Globus pallidus (tissue), 1 donor: ENCODE measurements at places on chromosomes 7 and 10.

GRCh38 chr7:155017834-155018233 is 14.9 kb upstream of the PAXIP1 start:
- DNase-seq: no peak

DNA sequence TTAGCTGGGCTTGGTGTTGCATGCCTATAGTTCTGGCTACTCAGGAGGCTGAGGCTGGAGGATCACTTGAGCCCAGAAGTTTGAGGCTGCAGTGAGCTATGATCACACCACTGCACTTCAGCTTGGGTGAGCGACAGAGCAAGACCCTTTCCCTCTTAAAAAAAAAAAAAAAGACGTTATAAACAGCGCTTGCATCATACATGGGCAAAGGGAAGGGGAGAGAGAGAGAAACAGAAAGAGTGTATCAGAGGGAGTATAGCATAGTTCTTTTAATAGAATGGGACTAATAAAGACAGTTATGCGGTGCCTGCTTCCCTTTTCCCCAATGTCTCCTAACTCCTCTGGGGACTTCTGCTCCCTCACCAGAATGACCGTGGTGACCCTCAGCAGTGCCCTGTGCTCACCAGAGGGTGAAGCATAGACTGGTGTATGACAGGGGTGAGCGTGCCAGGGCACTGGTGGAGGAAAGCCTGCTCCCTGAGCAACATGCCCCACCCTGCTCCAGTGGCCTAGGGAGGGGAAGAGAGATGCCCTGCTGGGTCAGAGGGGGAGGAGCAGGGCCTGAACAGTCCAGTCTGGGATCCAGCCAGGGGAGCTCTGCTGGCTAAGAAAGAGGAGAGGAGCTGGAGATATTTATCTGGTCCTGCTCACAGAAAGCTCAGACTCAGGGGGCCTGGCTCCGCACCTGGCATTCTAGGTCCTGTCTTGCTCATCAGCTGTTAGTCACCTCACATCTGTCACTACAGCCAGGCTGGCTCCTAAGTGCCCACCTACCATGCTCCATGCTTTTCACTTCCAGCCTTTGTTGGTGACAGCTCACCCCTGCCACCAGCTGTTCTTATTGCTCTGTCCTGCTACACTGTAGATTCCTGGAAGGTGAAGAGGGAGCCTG is 2.2 kb downstream of the PDZD7 start:
- no peak for DNase-seq

DNA sequence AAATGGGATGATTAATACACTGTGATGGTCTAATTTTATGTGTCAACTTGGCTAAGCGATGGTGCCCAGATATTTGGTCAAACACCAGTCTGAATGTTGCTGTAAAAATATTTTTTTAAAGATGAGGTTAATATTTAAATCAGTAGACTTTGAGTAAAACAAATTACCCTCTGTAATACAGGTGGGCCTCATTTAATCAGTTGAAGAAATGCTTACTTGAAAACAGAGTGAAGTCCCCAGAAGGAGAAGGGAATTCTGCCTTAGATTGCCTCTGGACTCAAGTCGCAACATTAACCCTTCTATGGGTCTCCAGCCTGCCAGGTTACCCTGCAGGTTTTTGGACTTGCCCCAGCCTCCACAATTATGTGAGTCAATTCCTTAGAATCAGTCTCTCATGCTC is 49.8 kb upstream of the AGK start:
- DNase-seq: no peak

- no peak for DNase-seq
These were observed 19.4 kb upstream of the CABCOCO1 start for GRCh38 chr10:61643316-61643751.

DNA sequence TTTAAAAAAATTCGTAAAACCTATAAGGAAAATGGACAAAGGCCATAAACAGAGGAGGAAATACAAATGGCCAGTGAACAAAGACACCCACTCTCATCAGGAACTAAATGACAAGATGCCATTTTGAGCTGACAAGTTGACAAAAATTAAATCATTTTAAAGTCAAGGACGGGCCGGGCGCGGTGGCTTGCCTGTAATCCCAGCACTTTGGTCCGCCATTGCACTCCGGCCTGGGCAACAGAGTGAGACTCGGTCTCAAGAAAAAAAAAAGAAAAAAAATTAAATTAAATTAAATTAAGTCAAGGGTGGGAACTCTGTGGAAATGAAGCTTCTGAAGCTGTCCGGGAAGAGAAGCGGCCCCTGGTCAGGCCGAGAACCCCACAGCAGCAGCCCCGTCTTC is 1.2 kb upstream of the NOM1 start:
- DNase-seq: no peak

- no peak for DNase-seq
These were observed 22.6 kb downstream of the PNPLA8 start for GRCh38 chr7:108503112-108504026.

DNA sequence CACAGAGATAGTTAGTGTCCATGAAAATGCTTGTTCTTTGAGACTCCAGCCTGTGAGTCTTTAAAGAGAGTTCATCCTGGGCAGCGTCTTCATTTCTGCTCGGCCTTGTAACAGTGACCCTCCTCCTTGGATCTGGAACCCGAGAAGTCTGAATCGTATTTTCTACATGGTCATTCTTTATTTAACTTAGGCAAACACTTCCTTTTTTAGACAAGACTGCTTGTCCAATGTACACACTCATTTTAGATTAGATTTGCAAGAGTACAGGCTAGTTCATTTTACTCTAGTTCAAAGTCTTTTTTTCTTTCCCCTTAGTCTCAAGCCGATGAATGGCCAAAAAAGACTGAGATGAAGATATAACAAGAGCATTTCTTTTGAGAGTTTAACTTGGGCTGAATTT is 133.5 kb downstream of the CHN2 start:
- DNase-seq: no peak

GRCh38 chr10:112531421-112531820 is 84.4 kb downstream of the VTI1A start:
- DNase-seq: no peak

DNA sequence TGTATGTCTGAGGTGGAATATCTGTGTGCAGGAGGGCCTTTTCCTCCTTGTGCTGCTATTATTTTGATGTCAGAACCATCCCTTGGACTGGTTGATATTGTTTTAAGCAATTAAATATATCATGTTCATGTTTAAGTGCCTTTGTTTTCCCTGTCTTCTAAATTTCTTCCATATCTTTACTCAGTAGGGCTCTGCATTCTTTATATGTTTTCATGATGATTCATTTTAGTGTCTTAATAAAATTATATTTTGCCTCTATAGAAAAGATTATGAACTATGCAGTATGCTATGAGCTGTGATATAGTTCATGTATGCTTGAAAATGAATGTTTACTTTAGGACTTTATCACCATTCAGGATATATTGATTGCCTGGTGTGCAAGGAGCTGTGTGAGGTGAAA is 34.8 kb downstream of the AHR start:
- no peak for DNase-seq
